Psoas muscle (tissue), 8 donors: ENCODE measurements at places on chromosomes 1 and 21.

- no peaks in the 10 kb centered on the region for H3K27me3 ChIP-seq
- H3K4me1 ChIP-seq: peaks cover 15% of the 10 kb centered on the region
- H3K27ac ChIP-seq: no peak overlapping the region
- DNase-seq: no peak
Measured at GRCh38 chr1:63264161-63264560, 58.2 kb upstream of the FOXD3 start.

- no peak for DNase-seq
- H3K27me3 ChIP-seq: no peaks in the 10 kb centered on the region
- no peak overlapping the region for H3K4me3 ChIP-seq
- no peaks in the 10 kb centered on the region for H3K4me1 ChIP-seq
- no peak overlapping the region for H3K27ac ChIP-seq
- H3K36me3 ChIP-seq: peaks cover 81% of the 10 kb centered on the region
Measured at GRCh38 chr1:77697441-77697840, 15.0 kb upstream of the ZZZ3 start.

DNA sequence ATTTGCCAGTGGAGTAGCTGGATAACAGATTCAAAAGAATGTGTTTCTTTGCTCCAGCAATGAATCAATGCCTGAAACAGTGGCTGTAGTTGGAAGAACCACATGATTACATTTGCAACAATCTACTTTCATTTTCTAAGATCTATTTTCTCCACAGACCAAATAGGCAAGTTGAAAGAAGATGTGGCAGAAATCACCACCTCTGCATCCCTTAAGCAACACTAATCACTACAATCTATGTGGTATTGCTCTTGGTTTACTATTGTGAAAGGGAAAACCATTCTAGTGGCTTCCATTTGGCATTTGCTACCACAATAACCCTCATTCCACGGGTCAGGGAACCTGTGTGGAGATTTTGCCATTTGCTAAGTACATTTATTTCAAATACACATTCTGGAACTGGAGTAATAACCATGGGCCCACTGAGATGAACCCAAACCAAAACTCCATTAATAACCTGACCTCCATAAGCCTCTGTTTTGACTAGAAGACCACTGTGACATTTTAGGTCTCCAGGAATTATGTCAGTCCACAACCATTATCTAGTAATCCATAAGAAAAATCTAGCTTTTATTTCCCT lies 66.3 kb downstream of the C1orf185 start:
- no peak overlapping the region for H3K4me3 ChIP-seq
- H3K36me3 ChIP-seq: no peaks in the 10 kb centered on the region
- H3K4me1 ChIP-seq: no peaks in the 10 kb centered on the region
- DNase-seq: no peak
- H3K27me3 ChIP-seq: no peaks in the 10 kb centered on the region

GRCh38 chr1:9626201-9626608 lies 25.3 kb upstream of the PIK3CD start:
- H3K4me1 ChIP-seq: no peaks in the 10 kb centered on the region
- no peak overlapping the region for H3K27ac ChIP-seq
- DNase-seq: no peak

DNA sequence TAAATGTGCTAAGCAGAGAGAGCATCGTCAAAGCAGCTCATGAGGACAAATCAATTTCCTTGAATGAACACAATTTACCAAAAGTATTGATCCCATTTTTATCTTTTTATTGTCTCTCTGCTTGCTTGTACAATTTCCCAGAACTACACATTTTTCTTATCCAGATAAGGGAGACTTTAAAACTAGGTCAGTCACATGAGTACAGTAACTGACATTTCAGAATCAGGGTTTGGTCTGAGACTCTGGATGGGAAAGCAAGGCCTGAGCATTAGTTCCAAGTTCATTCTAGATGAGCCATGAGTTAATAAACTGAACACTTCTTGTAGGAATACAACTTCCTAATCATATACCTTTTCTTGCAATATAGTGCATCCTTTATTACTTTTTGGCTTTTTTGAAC lies 11.5 kb upstream of the DENND2D start:
- no peaks in the 10 kb centered on the region for H3K4me1 ChIP-seq
- no peak for DNase-seq
- H3K27me3 ChIP-seq: peaks cover under 1% of the 10 kb centered on the region
- no peaks in the 10 kb centered on the region for H3K36me3 ChIP-seq
